ENCODE measurements at places on chromosomes 6 and 20.

DNA sequence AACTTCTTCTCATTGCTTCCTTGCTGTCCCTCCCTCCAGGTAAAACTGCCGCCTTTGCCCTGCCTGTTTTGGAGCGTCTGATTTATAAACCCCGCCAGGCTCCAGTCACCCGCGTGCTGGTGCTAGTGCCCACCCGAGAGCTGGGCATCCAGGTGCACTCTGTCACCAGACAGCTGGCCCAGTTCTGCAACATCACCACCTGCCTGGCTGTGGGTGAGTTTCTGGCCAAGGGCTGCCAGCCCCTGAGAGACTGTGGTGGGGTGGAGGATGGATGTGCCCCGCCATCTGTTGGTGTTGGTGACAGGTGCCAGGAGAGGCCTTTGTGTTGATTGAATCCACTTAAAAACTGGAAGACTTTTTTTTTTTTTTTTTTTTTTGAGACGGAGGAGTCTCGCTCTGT, 9.5 kb downstream of the DDX27 start:
- DNase-seq, result no peak

DNA sequence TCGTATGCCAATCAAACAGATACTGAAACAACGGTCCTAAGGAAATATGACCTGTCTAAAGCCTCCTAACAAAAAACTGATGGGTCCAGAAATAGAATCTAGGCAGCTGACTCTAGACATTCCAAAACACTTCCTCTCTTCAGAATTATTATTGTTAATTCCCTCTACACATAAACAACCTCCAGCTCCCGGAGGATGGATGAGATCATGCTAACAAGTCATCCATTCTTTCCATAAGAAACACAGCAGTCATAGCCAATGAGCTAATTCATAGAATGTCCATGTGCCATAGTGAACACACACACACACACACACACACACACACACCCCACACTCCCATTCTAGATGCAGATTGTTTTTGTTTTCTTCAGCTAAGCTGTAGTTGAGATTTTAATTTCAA, 44.3 kb downstream of the HDGFL1 start:
- no peak for DNase-seq

GRCh38 chr6:135451617-135452190, 45.8 kb downstream of the AHI1 start:
- DNase-seq, result peak; percentile 78

GRCh38 chr6:19692506-19693298, 144.5 kb upstream of the ID4 start:
- no peak for DNase-seq

DNA sequence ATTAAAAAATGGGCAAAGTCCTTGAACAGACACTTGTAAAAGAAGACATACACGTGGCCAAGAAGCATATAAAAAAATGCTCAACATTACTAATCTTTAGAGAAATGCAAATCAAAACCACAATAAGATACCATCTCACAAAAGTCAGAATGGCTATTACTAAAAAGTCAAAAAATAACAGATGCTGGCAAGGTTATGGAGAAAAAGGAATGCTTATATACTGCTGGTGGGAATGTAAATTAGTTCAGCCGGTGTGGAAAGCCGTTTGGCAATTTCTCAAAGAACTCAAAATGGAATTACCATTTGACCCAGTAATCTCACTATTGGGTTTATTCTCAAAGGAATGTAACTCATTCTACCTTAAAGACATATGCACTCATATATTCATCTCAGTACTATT, 166.6 kb downstream of the KHDC1L start:
- no peak for DNase-seq

DNA sequence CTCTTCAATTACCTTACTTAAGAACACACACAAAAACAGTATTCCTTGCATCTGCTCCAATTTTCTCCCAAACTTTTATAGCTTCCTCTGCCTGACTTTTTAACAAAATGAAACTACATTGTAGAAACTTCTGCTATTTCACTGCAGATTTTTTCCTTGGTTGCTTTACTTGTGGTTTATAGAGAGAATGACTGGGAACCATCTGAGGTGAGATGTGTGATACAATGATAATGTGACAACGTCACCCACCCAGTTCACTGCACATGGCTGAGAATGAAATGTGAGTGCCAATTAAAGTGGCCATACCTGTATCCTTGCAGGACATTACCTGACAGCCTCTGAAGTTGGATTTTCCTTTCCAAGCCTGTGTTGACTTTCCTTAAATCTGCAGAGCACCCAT, 258.4 kb downstream of the CD83 start:
- DNase-seq, result peak; percentile 44

DNA sequence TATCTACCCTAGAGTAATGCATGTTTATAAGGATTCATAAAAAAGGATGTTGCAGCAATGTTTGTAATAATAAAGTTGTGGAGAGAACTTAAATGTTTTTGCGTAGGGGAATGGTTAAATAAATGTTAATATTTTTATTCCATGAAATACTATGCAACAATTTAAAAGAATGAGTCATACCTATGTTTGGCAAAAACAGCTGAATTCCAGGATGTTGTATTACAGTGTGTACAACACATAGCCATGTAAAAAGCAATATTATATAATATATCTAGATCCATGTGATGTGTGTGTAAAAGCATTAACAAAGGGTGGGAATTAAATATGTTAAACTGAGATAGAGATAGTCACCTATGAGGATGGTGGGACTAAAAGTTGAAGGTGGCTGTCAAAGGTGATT, 21.1 kb upstream of the PKIB start:
- no peak for DNase-seq

DNA sequence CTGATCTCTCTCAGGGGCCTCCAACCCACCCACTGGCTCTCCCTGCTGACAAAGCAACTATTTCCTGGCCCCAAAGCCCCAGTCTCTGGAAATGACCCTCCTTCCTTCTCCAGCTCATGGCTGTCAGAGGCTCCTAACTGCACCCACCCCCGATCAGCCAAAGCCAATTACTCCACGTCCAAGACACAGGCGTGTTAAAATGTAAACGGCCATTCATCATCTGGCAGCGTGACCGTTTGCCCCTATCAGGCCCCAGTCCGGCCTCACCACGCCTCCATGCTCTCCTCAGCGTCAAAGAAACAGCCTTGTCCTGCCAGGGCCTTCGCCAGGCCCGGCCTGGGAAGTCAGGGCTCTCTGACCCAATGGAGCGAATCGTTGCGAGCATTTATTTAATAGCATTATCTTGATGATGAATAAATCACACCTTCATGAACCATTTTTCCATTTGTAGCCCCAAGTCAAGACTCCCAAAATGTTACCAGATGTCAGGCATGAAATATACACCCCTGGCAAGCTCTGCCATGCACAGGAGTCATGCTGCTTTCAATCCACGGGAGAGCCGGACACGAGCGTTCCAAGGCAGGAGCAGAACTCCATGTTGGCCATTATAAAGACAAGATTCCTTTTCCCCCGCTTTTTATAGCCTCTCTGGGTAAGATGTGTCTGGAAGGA, 17.7 kb downstream of the RIPOR3 start:
- no peak for DNase-seq

DNA sequence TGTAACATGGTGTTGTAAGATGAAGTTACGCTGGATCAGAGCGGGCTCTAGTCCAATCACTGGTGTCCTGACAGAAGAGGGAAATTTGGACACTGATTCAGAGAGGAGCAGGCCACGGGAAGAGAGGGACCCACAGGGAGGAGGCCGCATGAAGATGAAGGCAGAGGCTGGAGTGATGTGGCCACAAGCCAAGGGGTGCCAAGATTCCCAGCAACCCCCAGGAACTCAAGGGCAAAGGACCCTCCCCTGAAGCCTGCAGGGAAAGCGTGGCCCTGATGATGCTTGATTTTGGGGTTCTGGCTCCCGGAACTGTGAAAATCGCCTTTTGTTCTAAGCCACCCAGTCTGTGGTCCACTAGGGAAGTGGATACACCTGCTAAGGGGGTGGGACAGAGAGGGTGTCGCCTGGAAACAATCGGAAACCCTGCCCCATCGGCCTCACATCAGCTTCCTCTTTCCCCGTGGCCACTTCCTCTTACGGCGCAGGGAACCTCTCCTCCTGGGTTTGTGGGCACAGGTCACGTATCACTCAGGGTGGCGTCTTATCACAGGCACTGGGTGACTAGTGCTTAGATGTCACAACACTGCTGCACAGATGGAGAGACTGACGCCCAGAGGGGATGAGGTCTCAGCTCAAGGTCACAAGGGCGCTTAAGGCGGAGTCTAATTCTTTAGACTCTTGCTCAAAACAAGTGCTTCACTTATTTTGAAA, 58.0 kb downstream of the SULF2 start:
- DNase-seq, result peak; percentile 97

GRCh38 chr20:48740712-48741111, 87.1 kb downstream of the PREX1 start:
- DNase-seq, result no peak

GRCh38 chr20:57851025-57851682, 141.3 kb upstream of the PMEPA1 start:
- DNase-seq, result no peak
